ENCODE measurements at places on chromosomes 1 and 21.
A peak's percentile ranks its signal among the peaks of the same experiment; 100 is the strongest.

DNA sequence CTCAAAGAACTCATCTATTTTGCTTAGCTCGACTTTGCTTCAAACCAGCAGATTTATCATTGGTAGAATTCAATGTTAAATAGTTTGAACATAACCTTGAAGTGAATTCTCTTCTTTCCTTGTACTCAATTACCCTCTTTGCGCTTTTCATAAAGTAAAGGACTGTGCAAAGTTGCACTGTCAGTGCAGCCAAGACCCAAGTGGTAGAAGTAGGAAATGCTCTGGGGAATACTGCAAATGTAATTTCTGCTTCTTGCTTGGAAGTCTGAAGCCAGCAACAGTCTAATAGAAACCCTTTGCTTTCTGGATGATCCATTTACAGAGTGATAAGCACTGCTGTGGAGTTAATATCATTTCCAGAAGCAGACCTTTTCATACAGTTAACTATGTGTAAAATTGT lies 936.7 kb upstream of the TMPRSS15 start:
- DNase-seq: no peak

DNA sequence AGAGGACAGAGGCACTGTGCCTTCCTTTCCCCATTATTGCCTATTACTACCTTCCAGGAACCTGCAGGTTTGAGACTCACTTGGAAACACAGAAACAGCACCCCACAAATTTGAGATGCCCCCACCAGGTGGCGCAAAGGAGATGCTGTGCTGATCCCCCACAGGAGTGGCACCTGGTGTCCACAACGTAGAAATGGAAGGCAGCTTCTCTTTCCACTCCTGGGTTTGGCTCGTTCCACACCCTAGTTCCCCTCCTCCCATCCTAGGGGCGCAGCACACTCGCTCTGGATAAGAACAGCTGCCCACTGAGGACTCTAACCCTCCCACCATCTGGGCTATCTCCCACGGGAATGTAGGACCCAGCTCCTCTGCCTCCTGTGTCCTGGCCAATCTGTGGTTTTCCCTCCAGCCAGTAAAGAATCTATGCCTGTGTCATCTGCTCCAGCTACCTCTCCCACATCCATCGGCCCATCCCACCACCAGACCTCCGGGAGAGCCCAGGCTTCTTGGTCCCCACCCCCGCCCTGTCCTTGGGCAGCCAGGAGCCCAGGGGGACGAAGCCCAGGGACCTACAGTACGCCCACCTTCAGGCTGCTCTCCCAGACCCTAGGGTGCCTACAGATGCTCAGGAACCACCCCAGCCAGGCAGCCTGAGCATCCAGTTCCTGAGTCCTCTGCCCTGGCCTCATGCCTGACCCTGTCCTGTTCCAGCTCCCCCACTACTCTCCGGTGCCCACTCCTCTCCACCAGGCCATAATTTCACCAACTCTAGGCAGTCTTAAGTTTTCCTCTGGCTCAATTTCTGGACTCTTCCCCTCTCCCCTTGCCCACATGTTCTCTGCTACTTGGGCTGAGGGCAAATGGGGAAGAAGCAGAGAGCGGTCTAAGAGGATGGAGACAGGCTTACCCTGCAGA lies 549 bp downstream of the THBS3 start:
- peak; percentile 92 for DNase-seq

- no peak for DNase-seq
Observed at GRCh38 chr1:159902541-159902940, 2.6 kb upstream of the CFAP45 start.

DNA sequence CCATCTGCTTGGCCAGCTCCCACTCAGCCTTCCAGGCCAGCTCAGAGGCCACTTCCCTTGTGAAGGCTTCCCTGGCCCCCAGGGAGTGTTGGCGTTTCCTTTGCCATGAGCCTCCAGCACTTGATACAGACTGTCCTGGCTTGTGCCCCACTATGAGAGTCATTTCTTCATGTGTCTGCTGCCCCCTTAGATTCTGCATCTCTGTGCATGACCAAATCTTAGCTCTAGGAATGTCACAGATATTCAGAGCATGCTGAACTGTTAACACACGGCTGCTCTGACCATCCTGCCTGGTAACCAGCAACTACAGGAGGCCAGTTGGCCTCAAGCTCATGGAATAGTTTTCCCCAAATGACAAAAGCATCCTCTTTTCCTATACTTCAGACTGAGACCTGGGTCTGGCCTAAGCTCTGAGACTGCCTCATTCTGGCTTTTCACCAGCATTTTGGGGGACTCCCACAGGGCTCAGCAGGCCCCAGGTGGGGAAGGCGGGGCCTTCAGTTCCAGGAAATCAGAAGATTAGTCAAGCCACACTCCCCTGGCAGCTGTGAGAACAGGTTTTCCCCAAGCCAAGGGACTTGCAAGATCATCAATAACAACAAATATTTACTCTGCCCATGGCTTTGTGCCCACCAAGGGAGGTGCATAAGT lies 182.6 kb upstream of the EDN2 start:
- DNase-seq: no peak

DNA sequence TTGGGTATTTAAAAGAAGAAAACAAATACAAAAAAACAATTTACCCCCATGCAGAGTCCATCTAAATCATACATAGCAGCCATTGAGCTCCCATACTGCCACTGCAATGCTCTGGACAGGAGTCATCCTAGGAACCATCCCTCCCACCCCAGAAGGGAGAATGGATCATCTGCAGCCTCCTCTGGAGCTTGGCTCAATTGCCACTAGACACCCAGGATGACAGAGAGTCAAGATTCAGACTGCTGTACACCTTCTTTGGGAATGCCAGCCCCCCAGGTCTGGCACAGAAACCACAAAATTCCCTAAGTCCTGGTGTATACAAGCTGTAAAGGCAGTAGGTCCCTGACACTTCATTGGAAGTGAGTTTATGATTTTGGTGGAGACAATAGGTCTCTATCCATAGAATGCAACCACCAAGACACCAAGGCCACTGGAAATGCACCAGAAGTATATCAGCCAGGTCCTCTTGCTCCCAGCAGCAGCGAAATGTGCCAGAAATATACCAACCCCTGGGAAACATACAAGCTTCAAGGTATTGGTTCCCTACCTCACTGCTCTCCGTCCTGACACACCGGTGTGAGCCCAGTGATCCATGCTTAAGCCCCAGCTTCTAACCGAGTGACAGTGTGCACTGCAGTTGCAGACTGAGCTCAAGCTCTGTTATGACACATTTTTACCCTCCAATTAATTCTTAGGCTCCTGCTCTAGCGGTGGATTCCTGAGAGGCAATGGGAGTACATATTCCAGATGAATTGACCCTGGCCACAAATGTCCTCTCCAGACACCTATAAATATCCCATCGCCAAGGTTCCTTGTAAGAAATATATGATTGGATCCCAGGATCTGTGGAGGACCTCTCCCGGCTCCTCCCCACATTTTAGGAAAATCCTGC lies 4.4 kb downstream of the TAL1 start:
- peak; percentile 21 for DNase-seq

DNA sequence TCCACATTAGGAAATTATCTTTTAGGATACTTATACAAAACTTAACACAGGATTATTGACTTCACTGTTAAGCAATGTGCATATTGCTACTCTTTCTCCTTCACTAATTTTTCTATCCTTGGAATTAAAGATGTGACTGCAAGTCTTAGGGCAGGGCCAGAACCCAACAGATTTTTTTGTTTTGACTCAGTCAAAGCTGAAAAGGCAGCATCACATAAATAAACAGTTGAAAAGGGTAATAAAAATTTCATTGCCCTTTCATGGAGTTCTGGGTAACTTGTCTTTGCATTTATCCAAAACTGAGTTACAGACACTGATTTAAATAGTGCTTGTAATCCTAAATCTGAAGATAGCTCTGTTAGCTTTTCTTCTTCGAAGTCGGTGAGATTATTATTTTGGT lies 1.9 kb upstream of the TMEM35B start:
- no peak for DNase-seq

All from HAP-1 (cell line).